NCI-H187 (cell line): ENCODE measurements at places on chromosomes 7 and 10.
A peak's percentile ranks its signal among the peaks of the same experiment; 100 is the strongest.

GRCh38 chr7:2823130-2823529 is 21.0 kb downstream of the GNA12 start:
- DNase-seq = no peak

GRCh38 chr7:157977717-157978496 is 609.7 kb downstream of the PTPRN2 start:
- DNase-seq = no peak

- peak; percentile 41 for DNase-seq
Observed at GRCh38 chr7:141702047-141702567, at the start of gene DENND11. Gene DENND11 (minus strand): TSS chr7:141702166. CDS start chr7:141702153, 13 bp downstream.

DNA sequence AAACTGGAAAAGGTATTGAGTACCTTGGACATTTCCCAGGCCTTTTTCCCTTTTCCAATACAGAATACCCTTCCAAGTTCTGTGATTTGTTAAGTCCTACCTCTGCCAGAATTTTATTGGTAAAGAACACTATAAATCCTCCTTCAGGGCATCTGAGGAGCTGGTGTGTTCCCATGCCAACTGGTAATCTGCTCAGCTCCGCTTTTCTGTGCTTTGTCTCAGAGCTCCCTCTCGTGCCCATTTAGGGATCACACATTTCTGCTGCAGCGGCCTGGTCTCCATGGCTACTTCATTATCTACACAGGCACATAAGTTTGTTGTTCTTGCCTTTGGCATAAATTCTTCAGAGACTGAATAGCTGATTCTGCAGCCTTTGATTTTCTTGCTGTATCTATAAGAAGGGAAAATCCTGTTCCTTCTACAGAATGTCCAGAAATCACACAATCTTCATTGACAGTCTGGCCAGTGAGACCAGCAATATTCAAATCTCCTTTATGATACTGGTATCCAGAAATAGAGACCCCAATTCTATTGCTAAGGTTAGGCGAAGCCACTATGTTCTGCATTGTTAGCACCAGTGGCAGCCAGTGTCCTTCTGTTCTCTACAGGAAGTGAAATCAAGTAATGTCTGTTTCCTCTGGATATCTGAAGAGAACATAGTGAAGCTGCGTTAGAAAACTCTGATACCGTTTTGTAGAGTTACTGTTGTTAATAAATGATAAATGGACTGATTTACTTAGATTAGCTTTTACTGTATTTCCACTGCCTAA is 51.9 kb downstream of the DENND11 start:
- peak; percentile 70 for DNase-seq

DNA sequence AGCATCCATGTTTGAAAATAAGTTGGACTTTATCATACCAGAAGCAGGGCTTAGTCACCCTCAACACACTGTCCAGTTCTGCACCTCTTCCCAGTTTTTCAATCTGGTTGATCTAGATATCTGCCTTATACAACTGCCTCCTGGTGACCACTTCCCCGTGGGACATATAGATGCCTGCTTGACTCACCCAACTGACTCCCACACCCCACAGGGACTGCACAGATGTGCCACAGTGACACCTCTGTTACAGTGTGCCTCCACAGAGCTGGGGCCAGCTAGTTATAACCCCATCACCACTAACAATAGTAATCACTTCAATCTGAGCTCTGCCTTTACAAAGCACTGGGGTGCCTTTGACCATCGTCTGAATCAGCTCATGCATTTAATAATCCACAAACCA is 82.6 kb upstream of the AOAH start:
- DNase-seq = no peak

GRCh38 chr10:109022417-109023049 is 900.8 kb downstream of the XPNPEP1 start:
- DNase-seq = no peak

DNA sequence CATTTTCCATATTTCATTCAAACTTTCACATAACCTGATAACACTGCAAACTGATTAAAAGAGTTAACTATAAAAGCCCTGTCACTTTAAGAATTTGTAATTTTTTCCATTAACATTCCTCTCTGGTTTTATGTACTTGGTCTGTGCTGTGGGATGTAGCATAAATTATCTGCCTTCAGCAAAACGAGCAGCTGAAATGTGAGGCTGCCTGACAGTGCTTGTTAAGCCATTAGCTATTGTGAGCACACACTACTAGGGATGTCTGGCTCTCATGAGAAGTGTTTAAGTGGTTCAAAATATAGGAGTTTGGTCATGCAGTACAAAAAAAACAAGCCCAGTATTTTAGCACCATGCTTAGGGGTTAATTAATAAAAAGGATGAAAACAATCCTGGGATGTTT is 63.0 kb downstream of the HOXA1 start:
- DNase-seq = peak; percentile 35

GRCh38 chr7:91869661-91870060 is 10.8 kb downstream of the MTERF1 start:
- no peak for DNase-seq

DNA sequence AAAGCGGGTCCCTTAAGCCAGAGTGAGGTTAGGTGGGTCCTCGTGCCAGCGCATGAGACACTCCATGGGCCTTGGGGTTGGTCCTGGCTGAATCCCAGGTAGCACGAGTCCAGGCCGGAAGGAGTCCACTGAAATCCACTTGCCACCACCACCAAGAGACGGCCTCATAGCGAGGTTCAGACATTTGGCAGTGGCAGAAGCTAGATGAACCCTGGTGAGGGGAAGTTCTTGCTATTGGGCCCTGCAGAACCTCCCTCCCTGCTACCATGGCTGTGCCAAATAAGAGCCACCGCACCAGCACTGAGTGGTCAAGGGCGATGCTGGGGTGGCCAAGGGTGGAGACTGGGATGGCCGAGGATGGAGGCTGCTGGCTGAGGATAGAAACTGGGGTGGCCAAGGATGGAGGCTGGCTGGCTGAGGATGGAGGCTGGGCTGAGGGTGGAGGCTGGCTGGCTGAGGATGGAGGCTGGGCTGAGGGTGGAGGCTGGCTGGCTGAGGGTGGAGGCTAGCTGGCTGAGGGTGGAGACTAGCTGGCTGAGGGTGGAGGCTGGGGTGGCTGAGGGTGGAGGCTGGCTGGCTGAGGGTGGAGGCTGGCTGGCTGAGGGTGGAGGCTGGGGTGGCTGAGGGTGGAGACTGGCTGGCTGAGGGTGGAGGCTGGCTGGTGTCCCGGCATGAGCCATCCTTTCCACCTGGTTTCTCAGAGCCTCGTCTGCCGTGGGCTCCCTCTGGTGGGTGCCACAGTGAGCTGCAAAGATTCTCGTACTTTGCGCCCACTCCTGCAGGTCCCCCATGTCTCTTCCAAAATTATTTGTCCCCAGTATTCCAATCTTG is 88.2 kb downstream of the ELFN1 start:
- no peak for DNase-seq

DNA sequence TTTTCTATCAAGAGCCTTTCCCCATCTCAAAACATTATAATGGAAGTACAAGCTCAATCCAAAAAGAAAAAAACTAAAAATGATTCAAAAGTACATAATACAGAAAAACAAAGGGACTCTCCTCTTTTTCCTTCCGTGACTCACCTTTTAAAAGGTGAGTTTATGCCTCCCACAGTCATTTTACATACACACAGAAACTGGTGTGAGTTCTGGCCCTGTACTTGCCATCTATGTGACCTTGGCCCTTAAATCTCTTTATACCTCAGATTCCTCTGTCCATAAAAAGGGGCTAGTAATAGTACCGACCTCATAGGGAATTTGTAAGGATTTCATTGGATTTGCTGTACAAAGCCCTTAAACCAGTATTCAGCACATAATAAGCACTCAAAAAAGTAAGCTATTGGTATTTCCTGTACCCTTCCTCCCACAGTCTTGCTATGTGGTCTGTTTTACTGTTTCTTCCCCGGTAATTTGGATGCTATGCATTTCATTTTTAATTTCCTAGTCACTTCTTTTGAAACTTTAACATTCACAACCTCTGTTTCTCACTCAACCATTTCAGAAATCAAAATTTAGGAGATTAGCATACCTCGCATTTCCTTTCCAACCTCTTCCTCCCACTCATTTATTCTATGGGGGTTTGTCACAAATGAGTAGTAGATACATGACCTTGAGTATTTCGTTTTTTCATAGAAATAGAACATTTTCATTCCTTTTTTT is 39.0 kb downstream of the STK17A start:
- no peak for DNase-seq

GRCh38 chr7:16993543-16993942 is 111.8 kb upstream of the AGR3 start:
- DNase-seq = no peak

- DNase-seq = no peak
Observed at GRCh38 chr10:3455385-3456334, 283.1 kb upstream of the PITRM1 start.

- DNase-seq = no peak
Observed at GRCh38 chr7:110130669-110131068, 960.3 kb upstream of the LRRN3 start.

DNA sequence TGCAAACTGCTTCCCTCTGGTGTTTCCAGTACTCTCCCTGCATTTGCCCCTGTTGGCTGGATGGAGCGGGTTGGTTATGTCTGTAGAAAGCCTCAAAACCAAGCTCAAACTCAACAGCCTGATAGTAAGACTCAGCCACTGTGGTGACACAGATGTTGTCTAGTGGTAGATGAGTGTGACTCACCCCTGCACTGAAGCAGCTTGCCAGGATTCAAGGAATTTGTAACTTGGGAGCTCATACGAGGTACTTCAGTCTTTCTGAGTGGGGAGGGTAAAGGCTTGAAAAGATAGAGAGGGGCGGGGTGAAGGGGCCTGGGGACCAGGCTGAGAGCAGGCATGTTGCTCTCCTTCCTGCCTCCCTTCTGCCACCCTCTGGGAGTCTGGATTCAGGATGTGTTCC is 22.9 kb upstream of the AQP1 start:
- DNase-seq = no peak

- DNase-seq = no peak
Observed at GRCh38 chr10:29160150-29160617, 128.7 kb upstream of the LYZL1 start.

DNA sequence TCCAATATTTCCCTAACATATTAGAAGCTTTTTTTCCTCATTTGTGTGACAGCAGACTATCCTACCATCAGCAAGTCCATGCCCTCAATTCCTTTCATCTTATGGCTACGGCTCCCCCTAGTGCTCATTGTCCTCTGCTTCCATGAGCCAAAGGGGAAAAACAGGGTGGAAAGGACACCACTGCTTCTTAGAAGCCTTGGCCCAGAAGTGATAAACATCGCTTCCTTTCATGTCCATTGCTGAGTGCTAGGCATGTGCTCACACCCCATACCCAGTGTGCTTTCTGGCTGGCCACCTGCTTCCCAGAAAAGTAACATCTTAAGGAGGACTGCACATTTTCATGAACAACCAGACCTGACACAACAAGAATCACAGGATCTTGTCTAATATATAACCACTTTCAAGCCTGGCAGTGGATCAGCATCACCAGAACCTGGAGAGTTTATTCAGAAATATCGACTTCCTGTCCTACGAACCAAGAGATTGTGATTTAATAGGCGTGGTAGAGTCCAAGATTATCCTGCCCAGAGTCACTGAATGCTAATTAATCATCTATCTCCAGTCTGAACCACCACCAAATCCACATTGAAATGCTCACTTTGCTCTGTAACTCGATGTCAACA is 650.5 kb upstream of the SORCS1 start:
- DNase-seq = no peak

GRCh38 chr7:35370687-35371086 is 116.8 kb upstream of the TBX20 start:
- no peak for DNase-seq

- no peak for DNase-seq
Observed at GRCh38 chr10:101162677-101163076, 31.6 kb downstream of the TLX1 start.

DNA sequence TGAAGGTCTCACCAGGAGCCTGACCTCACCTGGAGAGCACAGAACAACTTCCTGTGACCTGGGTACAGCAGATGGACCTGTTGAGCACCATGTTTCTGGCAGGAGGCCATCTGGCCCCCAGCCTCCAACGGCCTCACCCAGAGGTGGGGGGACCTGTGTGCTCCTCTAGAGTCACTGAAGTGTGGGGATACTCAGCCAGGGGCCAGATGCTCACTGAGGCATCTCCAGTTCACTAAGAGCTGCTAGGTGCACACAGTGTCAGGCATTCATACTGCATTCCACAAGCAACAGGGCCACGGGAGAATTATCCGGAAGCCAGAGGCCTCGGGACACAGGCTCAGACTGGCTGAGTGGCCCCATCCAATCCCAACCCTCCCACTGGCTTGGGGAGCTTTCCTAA is 161.4 kb downstream of the TCERG1L start:
- no peak for DNase-seq

DNA sequence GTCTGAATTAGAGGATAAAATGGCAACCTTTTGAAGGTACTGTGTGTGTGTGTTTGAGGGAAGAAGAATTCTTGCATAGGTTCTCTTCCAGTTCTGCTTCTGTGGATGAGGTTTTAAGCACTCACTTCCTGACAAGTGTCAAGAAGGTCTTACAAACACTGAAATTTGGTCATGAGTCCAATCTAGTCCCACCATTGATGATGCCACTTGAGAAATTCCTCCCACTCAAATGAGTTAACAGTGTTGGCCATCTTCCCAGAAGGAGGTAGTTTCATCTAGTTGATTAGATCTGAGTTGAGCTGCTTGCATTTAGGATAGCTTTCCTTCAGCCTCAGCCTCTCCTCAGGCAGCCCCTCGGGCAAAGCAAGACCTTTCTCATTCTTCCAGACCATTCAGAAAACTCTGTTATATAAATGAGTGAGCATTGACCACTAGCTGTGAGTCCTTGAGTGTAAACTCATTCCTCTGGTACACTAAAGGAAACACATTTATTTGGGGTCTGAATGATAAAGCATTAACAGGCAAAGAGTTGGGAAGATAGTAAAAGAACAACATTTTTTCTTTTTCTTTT is 189.5 kb downstream of the TRIL start:
- no peak for DNase-seq

DNA sequence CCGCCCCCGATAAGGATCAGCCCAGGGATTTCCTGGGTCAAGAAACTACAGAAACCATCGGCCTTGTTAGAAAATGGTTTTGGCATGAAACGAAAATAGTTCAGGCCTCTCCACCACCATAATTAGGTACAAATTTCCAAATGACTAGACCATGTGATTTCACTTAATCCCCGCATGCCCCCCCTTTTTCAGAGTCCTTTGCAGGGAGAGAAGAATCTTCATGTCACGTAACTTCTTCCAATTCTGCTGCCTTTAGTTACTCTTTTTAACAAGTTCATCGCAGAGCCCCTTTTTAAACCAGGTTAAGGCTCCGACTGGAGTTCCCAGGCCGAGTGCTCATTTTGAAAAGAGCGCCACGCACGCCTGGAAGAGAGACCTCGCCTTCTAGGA is 3.4 kb downstream of the PDGFA start:
- no peak for DNase-seq

- DNase-seq = no peak
Observed at GRCh38 chr10:72083790-72084459, 4.4 kb downstream of the SPOCK2 start.
